Astrocyte of the cerebellum (primary cell): ENCODE measurements at places on chromosomes 1 and 21.

GRCh38 chr1:108033550-108033951 is 68.6 kb upstream of the VAV3 start:
- DNase-seq = no peak

DNA sequence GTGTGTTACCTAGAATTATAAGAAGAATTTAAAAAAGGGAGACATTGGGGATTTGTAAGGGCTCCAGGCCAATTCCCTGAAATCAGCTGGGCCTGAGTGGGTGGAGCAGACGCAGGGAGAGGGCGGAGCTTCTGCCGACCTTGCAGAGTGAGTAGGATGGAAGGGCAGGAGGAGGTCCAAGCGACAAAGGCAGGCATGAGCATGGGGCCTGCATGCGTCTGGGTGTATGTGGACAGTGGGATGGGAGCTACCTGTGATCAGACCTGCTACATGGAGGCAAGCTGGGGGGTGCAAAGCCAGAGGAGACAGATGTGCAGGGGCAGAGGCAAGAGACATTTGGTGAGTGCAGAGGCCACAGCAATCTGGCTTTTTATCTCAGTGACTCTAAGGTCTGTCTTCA is 105.3 kb upstream of the OLIG2 start:
- DNase-seq = no peak

DNA sequence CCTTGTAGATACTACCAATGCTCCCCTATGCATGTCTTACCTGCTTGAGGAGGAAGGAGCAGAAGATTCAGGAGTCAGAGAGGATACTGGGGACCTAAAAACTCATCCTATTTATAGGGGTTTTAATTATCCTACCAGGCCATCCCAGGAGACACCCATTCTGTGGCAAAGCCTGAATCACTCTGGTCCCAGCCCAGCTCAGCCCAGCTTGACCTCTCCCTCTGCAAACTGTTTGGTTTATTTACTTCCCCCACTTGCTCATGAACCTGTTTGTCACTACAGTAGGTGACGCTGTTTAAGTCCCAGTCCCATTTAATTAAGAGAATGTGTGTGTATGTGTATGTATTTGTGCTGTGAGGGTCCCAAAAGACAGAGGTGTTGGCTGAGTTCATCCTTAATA is at the start of gene RPTN:
Gene RPTN, minus strand, starts transcription at position 85 of the 400 bp plus-strand sequence. CDS start 1,339 bp downstream, outside the sequence.
- DNase-seq = no peak

- DNase-seq = no peak
Observed at GRCh38 chr1:156992215-156992614, 53.3 kb downstream of the ARHGEF11 start.
